NCI-H2029 treated with DMSO at 0.1 percent for 48 hours (cell line): ENCODE measurements at places on chromosomes 2 and 18.

DNA sequence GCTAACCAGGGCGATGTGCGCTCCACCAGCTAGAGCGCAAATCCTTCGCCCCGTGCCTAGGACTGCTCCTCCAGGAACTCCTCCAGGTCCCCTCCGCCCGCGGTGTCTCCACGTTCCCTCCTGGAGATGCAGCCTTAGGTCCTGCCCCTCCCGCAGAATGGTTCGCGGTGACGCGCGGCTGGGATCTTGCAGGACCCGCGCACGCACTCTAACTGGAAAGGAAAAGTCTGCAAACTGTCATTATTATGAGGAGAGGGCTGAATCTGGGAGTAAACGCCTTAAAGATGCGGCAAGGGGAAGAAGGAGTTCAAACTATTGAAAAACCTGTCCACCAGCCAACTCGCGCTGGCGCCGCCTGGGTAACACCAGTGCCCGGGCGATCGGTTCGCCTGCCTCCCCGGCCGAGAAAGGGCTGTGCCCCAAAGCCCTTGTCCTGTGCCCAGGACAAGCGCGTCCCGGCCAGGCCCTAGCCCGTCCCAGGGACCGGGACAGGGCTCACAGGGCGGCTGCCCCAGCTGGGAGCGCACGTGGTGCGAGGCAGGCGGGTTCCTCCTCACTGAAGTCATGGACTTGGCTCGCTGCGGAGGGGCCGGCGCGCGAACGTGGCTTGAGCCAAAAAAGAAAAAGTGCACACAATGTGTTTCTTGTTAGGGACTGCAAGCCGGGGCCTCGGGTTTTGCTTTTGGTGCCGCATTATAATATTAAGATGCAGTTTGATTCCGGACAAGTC is 5.5 kb upstream of the ID2 start:
- no peak for DNase-seq

GRCh38 chr2:126368758-126369157 is 287.2 kb upstream of the GYPC start:
- DNase-seq: no peak

DNA sequence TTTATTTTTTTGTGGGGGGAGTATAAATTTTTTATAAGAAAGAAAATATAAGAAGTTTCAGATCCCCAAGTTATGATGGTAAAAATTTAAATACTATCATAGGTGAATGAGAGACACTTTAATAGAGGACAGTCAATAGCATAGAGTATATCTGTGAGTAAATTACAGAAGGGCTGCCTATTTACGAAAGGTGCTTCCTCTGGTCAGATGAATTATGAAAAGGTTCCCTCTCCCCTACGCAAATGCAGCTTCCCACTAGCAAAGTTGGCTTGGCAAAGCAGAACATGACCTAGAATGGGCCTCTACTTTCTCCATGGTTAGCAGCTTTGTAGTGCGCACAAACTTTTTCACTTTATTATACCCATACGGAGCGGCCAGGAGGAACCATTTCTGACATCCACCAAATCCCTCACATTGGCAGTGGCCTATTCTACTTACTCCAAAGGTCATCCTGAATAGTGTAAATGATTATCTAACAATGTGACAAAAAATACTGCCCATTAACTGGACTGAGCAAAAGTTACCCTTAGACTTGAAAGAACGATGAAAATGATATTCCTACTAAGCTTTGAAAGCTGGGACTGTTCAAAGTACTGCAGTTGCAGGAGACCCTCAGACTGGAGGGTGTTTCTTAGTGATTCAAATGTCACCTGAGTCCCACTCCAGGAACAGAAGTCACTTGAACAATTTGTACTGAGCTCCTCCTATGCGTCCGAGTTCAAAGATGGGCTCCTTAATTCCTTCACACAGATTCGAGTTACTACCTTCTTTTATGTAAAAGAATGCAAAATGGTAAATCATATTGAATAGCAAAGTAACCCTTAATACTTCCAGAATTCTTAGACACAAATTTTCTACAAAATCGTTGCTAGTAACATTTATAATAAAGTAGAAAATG is 148.5 kb downstream of the NOL4 start:
- DNase-seq: no peak

DNA sequence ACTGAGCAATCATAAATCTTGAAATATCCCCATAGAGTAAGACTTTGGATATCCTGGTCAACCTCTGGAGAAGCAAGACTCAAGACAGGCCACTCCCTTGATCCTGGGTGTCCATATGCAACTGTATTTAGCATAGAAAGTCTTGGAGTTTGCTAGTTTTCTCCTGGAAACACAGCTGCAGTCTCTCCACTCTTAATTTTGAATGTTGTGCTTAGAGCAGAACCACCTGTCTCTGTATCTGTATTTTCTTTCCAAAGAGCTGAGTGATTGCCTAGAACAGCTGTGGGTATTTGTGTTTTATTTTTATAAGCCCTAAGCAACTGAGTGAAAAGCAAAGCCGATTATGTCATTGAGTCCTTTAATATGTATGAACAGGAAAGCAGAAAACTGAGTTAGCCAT is 64.1 kb upstream of the ADAM23 start:
- no peak for DNase-seq

- DNase-seq: no peak
These were observed 1.4 kb downstream of the PSME4 start for GRCh38 chr2:53969285-53969967.

DNA sequence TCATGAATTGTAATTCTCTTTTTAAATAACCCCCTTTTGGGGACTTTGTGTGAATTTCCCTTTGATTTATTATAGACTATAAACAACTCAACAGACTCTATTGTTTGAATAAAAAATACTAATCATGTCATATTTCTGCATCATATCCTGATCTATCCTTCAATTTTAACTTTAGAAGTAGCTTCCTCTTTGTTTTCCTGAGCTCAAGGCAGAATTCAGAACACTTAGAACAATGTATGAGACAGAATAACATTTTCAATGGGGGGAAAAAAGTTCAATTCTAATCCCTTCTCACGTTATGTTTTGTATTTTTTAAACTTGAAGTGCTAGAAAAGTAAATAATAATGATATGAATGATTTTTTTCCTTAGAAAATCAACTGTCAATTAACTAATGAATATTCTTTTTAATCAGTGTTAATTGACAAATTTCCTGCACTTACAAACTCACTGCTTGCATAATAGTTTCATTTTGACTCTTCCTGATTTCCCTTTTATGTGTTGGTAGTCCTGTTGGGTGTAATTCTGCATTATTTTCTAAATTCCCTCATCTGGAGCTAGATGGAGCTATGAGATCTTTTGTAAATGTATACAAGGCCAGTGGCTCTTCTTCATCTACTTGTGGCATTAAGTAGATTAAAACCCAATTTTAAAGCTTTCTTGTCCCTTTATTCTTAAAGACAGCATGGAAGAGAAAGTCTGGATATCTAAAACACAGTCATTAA is 326.1 kb downstream of the PARD3B start:
- no peak for DNase-seq

DNA sequence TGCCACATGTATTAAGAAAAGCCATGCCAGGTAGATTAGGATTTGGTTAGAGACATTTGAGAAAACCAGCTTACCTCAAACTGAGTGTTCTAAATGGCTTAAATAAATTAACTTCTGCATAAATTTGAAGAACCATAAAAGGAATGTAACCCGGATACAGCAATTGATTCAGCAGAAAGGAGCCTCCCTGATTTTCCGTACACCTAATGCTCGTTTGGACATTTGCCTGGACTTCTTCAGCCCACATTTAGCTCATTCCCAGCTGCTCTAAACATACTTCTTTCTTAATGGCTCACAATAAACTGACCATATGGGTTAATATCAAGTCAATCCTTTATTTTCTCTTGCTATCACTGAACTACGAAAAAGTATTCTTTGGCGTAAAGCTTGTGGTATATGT is 392.4 kb downstream of the ZNF516 start:
- DNase-seq: no peak

GRCh38 chr2:143828763-143829537 is 691.0 kb downstream of the ZEB2 start:
- no peak for DNase-seq

- no peak for DNase-seq
These were observed 244.8 kb downstream of the BABAM2 start for GRCh38 chr2:28135324-28135723.
